Smooth muscle cell of bladder (primary cell): ENCODE measurements at places on chromosomes 5 and 9. TPM values are rescaled to one million over a fixed set of nuclear protein-coding genes. Genes with fewer than 3 reads are reported as not detected.

The KIAA0825 gene
- 3.0 and 3.1 TPM in 2 replicates for total RNA-seq

The TCF7 gene
- total RNA-seq, result 0.28 and 0.55 TPM in 2 replicates

The FBP2 gene
- not detected in 2 replicates for total RNA-seq

The SIT1 gene
- not detected in 2 replicates for total RNA-seq

The PCDHB9 gene
- total RNA-seq, result 0.09 and 0.14 TPM in 2 replicates

The SLC25A2 gene
- total RNA-seq, result 0.14 and 0.18 TPM in 2 replicates

The ATOSB gene
- 11.4 and 13.2 TPM in 2 replicates for total RNA-seq

The TTC23L gene
- total RNA-seq, result 0.37 and 0.43 TPM in 2 replicates

The LRRC70 gene
- 0.55 and 0.57 TPM in 2 replicates for total RNA-seq

The RGS7BP gene
- total RNA-seq, result under 0.01 TPM in 2 replicates

The MYOZ3 gene
- 0.14 and 0.37 TPM in 2 replicates for total RNA-seq

The TRMO gene
- total RNA-seq, result 13.7 and 14.9 TPM in 2 replicates

The STPG3 gene
- total RNA-seq, result not detected in 2 replicates

The SLC36A3 gene
- total RNA-seq, result not detected in 2 replicates

The AGXT2 gene
- total RNA-seq, result not detected in 2 replicates

The ENTREP1 gene
- total RNA-seq, result not detected in 2 replicates

The ZFP2 gene
- total RNA-seq, result 0.83 and 1.00 TPM in 2 replicates

The GRM6 gene
- total RNA-seq, result not detected in 2 replicates

The PLPP7 gene
- 6.8 and 14.0 TPM in 2 replicates for total RNA-seq

The SYK gene
- total RNA-seq, result under 0.01 TPM in 2 replicates

The FANCG gene
- 6.5 and 7.5 TPM in 2 replicates for total RNA-seq

The ACOT12 gene
- 0.74 and 2.1 TPM in 2 replicates for total RNA-seq

The TMEM215 gene
- not detected in 2 replicates for total RNA-seq

The ASPN gene
- 1.1 and 2.0 TPM in 2 replicates for total RNA-seq

The IPO11 gene
- 16.6 and 25.0 TPM in 2 replicates for total RNA-seq

The IL4 gene
- total RNA-seq, result not detected in 2 replicates

The PCDHA1 gene
- total RNA-seq, result under 0.01 TPM in 2 replicates

The ZNG1A gene
- total RNA-seq, result 23.3 and 29.9 TPM in 2 replicates

The IRX2 gene
- total RNA-seq, result not detected in 2 replicates

The POLE3 gene
- total RNA-seq, result 18.8 and 22.8 TPM in 2 replicates

The TEX48 gene
- not detected in 2 replicates for total RNA-seq
